Kidney (tissue), 22 donors: ENCODE measurements at places on chromosomes 1 and 21. TPM values are rescaled to one million over a fixed set of nuclear protein-coding genes. Genes with fewer than 3 reads are reported as not detected.

The KCNE1 gene
- total RNA-seq, result 2.5 TPM

The LAX1 gene
- total RNA-seq, result 6.9 TPM

The BEND5 gene
- total RNA-seq, result 11.6 TPM

The LHX8 gene
- total RNA-seq, result not detected

The COL24A1 gene
- 0.54 TPM for total RNA-seq

The CASQ2 gene
- total RNA-seq, result 2.3 TPM

DNA sequence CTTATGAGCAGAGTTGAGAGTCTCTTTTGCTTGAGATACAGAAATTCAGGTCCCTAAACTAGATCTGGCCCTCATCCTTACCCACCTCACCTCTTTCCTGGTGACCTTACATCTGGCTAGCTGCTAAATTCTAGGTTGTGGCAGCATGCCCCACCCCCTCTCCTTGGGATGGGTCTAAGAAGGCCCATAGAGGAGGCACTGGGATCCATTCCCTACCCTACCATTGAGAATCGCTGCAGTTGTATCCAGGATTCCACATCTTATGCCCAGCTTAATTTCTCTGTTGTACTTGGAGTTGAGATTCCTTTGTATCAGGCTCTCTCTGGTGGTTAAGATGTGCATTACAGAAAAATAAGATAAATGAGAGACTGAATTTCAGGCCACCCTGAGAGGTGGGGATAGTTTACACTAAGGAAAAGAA lies 9.5 kb upstream of the TMEM39B start:
- H3K27ac ChIP-seq, result peak overlapping the region; percentile 60
- DNase-seq, result no peak
- H3K4me1 ChIP-seq, result peaks cover 8% of the 10 kb centered on the region
- no peaks in the 10 kb centered on the region for H3K27me3 ChIP-seq

GRCh38 chr1:92567211-92567868 lies 80.6 kb upstream of the GFI1 start:
- H3K36me3 ChIP-seq, result no peaks in the 10 kb centered on the region
- H3K4me1 ChIP-seq, result no peaks in the 10 kb centered on the region
- H3K27ac ChIP-seq, result no peak overlapping the region
- H3K4me3 ChIP-seq, result no peak overlapping the region

- H3K4me1 ChIP-seq, result no peaks in the 10 kb centered on the region
- no peak overlapping the region for H3K27ac ChIP-seq
- peak overlapping the region; percentile 1 for H3K4me3 ChIP-seq
- H3K27me3 ChIP-seq, result peaks cover 6% of the 10 kb centered on the region
These were observed 971 bp upstream of the GNG4 start for GRCh38 chr1:235650341-235651169.

- peaks cover 8% of the 10 kb centered on the region for H3K4me1 ChIP-seq
- no peak for DNase-seq
- no peaks in the 10 kb centered on the region for H3K27me3 ChIP-seq
- no peak overlapping the region for H3K4me3 ChIP-seq
These were observed 103.6 kb downstream of the KIF26B start for GRCh38 chr1:245258271-245258920.

DNA sequence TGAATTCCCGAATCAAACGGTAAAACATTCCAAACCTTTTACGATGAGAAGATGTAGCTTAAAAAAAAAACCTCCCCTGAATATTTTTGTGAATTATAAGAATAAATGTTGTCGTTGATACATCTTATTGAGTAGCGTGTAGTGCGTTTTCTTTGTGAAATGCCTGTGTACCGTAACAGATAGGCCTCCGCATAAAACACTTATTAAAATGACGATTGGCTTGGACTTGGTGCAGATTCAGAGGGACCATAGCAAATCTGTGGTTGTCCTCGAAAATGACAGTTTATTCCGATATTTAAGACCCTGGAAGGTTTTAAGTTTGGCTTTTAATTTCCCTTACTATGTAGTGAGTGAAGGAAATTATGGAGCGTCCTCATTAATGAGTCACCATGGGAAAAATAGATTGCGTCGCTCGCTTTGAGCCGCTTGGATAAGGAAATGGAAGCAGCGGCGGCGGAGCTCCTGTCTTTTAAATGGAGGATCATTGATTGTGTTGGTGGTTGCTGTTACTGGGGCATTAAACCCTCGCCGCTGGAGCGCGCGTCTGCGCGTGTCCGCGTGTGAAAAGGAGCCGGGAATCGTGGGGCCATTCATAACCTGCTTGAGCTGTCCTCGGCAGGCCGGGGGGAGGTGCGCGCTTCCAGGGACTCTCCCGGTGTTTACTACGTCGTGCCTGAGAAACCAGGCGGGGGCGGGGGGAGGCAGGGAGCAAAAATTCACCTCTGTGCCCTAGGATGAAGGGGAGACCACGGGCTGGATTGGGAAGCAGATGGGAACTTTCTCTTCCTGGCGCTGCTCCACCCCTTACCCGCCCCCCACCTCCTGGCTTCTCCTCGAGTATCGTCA lies 1.6 kb downstream of the SPEN start:
- H3K4me1 ChIP-seq, result peaks cover 6% of the 10 kb centered on the region
- peak overlapping the region; percentile 96 for H3K4me3 ChIP-seq
- no peaks in the 10 kb centered on the region for H3K36me3 ChIP-seq
- DNase-seq, result peak; percentile 96

GRCh38 chr1:162028726-162029125 lies 5.1 kb upstream of the OLFML2B start:
- no peaks in the 10 kb centered on the region for H3K4me1 ChIP-seq
- no peak overlapping the region for H3K4me3 ChIP-seq
- H3K36me3 ChIP-seq, result no peaks in the 10 kb centered on the region
- no peak overlapping the region for H3K27ac ChIP-seq

DNA sequence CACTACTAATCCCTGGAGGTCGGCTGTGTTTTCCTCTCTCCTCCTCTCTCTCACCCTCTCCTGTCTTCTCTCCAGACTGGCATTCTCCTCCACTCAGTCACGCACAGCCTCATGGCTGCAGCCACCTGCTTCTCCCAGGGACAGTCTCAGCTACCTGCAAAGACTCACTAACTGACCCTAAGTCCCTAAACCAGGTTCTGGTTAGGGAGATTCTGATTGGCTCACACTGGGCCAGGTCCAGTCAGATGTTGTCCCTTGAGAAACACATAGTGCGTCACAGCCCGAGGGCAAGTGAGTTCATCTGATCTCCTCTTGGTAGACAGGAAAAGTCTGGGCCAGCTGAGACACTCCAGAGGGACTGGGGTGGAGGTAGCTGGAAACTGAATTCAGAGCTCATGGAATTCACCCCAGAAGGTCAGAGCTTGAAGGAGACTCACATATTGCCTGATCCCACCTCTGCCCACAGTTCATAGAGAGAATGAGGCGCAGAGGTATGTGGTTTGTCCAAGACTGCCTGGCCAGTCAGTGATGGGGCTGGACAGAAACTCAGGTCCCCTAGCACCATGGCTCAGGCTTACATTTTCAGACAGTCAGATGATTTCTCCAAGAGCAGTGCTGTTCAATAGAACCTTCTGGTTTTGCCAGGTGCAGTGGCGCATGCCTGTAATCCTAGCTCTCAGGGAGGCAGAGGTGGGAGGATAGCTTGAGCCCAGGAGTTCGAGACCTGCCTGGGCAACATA lies 40.4 kb upstream of the RPL11 start:
- H3K27me3 ChIP-seq, result no peaks in the 10 kb centered on the region
- H3K4me1 ChIP-seq, result no peaks in the 10 kb centered on the region
- DNase-seq, result no peak
- no peak overlapping the region for H3K4me3 ChIP-seq
- no peak overlapping the region for H3K27ac ChIP-seq
- H3K36me3 ChIP-seq, result no peaks in the 10 kb centered on the region
